ENCODE measurements at places on chromosomes 7 and 10.

DNA sequence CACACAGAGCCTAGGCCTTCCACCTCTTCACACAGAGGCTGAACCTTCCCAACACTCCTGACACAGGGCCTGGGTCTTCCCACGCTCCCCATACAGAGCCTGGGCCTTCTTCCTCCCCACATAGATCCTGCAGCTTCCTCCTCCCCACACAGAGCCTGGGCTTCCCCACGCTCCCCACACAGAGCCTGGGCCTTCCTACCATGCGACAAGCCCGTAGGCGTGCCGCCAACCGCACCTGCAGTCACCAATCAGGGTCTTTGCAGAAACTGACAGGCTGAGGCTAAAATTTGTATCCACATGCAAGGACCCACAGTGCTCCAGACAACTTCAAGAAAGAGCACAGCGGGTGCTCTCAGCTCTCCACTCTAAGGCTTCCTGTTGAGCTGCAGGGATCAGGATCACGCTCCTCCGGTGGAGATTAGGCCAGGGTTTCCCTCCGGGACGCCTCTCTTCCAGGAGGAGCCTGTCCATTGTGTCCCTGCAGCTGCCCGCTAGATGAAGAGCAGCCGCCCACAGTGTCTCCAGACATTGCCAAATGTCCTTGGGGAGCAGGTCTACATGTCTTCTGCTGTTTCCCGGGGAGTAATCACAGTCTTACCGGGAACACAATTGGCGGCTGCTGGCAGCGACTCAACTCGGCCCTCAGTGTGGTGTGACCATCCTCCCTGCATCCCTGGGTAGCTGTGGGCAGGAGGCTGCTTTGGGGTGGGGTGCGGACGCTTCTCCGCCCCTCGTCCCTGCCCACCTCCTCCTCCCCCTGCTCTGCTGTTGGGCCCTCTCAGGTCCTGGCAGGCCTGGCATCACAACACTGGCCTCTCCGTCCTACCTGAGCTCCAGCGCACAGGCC lies 9.7 kb downstream of the CFAP46 start:
- DNase-seq = no peak

DNA sequence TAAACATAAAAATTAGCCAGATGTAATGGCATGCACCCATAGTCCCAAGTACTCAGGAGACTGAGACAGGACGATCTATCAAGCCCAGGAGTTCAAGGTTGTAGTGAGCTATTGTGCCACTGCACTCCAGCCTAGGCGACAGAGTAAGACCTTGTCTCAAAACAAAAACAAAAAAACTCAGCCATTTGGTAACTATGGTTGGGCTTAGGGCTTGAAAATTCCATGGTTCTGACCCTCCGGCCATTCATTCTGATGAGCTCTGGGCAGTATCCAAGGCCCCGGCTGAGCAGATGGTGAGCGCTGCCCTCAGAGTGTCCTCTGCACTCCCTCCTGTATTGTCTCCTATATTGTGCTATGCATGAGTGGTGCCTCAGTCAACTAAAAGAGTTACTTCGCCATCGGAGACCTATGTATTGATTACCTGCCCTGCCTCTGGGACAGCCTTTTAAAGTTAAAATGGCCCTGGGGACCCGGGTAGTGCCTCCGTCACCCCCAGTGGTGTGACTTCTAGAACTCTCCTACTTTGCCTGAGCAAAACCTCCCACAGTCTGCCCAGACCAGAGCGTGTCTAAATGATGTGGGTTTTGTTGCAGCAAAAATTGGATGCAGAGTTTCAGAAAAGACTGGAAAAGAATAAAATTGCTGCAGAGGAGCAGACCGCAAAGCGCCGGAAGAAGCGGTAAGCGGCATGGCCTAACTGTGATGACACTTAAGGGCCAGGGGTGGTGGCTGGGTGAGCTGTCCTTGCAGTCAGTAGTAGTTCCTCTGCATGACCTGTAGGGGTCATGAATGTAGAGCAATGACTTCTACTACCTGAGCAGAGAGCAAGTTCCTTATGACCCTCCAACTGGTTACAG lies 8.1 kb downstream of the PRKRIP1 start:
- DNase-seq = no peak

GRCh38 chr10:26432938-26433337 lies 5.2 kb upstream of the APBB1IP start:
- no peak for DNase-seq

GRCh38 chr10:7351894-7352293 lies 58.9 kb downstream of the SFMBT2 start:
- DNase-seq = no peak

GRCh38 chr7:48251766-48252165 lies 80.5 kb downstream of the ABCA13 start:
- no peak for DNase-seq

GRCh38 chr7:139708541-139708940 lies 69.3 kb downstream of the HIPK2 start:
- DNase-seq = no peak

DNA sequence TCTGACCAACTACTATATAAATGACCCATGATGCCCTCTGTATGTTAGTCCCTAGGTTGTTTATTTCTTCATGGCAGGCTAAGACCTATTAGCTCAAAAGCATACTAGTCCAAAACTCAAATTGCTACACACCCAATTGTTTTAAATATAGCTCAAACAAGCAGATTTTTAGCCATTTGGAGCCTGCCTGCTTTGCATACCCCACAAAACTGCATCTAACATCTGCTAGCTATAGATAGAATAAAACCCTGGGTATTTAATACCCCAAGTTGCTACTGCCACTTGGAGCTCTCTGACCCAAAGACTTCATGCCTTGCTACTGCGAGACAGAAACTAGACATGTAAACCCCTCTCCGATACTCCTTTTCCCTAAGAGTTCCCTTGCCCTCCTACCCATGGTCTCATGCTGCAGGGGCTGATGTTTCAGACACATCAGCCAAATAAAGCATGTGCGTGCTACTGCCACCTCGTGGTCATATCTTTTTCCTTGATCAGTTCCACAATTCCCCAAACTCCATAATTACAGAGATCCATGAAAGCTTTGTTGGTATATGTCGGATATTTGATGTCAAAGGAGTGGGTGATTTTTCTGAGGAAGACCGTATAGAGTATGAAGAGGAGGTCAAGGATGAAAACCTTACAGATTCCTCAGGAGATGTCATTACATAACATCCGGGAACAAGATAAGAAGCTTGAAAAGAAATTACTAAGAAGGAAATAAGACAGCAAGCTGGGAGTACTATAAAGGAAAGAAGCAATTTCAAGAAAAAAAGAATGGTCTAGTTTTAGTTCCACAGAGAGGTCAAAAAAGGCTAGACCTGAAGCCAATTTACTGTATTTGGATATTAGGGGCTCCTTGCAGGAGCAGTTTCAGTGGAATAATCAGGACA lies 386.6 kb downstream of the SH2D4B start:
- DNase-seq = no peak

- no peak for DNase-seq
Observed at GRCh38 chr7:21113609-21114415, 314.1 kb upstream of the SP4 start.

DNA sequence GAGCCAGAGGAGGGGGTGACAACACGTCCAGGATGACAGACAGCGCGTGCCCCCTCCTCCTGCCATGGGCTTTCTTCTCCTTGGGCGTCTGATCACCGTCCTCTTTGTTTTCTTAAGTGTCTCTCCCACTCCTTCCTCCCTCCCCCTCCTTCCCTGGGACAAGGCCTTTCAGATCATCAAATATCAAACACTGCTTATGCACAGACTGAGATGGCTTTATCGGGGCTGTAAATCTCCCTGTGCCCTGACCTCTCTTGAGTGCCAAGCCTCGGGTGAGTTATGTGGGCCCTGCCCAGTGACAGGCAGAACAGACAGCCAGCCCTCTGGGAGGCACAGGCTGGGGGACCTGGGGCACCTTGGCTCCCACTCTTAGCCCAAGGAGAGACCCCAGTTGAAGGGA lies 116.4 kb downstream of the C10orf105 start:
- no peak for DNase-seq

DNA sequence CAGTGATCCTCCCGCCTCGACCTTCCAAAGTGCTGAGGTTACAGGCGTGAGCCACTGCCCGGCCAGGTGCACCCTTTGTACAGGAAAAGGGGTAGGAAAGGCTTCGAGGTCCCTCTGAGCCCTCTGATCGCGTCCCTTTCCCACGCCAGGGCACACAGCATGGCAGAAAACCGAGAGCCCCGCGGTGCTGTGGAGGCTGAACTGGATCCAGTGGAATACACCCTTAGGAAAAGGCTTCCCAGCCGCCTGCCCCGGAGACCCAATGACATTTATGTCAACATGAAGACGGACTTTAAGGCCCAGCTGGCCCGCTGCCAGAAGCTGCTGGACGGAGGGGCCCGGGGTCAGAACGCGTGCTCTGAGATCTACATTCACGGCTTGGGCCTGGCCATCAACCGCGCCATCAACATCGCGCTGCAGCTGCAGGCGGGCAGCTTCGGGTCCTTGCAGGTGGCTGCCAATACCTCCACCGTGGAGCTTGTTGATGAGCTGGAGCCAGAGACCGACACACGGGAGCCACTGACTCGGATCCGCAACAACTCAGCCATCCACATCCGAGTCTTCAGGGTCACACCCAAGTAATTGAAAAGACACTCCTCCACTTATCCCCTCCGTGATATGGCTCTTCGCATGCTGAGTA lies 871 bp downstream of the POP7 start:
- DNase-seq = no peak

- no peak for DNase-seq
Observed at GRCh38 chr10:119737823-119738222, 12.0 kb downstream of the INPP5F start.

DNA sequence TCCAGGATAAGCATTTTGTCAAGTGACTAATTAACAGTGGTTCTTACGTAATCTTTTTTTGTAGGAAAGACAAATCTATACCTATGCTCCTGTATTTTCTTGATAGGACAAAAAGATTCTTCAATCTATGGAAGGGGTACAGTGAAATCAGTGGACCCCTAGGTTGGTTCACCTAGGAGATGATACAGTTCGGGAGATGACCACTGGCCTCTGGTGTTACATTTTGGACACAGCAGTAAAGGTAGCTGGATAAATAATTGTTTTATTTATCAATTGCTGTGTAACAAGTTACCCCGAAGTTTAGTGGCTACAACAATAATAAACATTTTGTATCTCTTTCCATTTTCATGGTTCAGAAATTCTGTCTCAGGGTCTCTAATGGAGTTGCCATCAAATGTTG lies 288.2 kb upstream of the MAGI2 start:
- DNase-seq = no peak

- DNase-seq = no peak
Observed at GRCh38 chr7:29569648-29570047, 6.0 kb downstream of the PRR15 start.

DNA sequence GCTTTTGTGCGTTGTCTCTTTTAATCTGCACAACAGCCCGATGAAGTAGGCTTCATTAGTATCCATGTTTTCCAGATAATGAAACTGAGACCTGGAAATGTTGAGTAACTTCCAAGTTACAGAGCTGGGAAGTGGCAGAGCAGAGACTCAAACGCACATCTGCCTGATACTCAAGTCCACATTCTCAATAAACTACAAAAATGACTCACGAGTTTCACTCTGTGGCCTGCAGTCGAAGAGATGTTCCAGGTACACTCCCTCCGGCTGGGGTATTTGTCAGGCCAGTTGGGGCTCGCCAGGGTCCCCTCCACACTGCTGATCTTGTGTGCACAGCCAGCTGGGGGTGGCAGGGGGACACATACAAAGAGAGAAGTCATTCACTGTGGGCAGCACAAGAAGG lies 17.7 kb upstream of the OPALIN start:
- no peak for DNase-seq

DNA sequence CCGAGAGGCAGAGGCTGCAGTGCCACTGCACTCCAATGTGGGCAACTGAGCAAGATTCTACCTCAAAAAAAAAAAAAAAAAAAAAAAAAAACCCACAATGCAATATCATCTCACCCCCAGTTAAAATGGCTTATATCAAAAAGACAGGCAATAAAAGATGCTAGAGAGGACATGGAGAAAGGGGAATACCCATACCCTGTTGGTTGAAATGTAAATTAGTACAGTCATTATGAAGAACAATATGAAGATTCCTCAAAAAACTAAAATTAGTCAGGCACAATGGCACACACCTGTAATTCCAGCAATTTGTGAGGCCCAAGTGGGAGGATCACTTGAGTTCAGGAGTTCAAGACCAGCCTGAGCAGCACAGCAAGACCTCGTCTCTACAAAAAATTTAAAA lies 25.7 kb downstream of the ABI1 start:
- no peak for DNase-seq

GRCh38 chr10:91514787-91515186 lies 104.6 kb downstream of the HECTD2 start:
- DNase-seq = no peak

- no peak for DNase-seq
Observed at GRCh38 chr7:41316410-41316809, 386.5 kb downstream of the INHBA start.

DNA sequence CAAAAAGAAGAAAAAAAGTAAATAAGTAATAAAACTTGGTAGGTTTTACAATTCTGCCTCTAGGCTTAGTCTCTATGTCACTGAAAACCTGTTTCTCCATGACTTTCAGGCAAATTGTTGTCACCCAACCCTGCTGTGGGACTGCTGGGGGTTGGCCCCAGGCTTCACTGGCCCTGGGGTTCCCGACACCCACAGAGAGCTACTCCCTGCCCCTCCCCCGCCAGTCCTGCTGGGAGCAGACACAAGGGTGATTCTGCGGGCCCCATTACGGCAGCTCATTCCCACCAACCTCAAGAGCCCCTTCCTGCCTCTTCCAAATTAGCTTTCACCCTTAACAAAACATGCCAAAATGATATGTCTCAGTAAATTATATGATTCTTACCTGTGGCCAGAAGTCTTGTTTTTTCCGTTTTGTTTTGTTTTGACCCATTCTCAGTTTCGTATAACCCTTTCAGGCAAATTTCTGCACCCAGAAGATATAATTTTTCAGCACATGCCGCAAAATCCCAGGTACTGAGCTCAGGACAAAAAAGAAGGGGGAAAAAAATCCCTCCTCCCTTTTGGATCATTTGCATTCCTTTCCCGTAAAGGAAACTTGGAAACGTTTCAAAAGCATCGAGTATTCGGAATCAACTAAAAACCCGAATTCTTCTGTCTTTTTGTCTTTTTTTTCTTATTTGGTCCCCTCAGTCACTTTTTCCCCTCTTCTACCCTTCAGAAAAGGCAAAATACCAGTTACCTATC lies 27.8 kb downstream of the CHST15 start:
- DNase-seq = no peak

DNA sequence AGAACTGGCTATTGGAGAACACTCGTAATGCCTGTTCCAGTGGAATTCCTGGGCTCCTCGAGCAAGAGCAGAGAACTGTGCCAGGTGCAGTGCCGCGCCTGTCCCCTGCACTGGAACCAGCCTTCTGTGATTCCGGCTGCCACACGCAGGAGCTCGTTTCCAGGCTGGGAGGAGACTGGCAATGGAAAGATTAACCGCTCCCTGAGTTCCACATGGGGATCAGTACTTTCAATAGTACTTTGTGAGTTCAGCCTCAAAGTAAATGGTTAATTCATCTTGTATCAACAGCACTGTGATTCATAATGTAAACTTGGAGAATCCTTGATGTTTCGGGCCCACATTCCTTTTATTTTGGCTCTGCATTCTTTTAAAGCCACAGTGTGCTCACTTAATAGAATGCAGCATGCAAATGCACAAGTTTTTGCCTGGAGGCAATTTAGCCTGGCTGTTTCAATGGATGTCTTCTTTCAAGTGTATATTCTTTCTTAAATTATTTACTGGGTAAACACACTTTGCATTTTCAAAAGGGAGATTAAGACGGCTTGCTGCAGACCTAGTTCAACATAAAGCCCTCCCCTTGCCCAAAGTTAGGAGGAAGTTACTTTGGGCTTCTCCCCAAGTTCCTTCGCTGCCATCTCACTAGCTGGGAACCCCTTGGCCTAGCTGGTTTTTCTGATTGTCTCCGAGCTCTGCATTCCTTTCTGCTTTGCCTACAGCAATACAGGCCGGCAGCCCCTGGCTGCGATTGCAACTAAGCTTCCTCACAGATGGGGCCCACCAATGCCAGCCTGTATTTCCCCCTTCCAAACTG lies 138.1 kb upstream of the TCF7L2 start:
- DNase-seq = no peak

Data from activated T-helper 1 cell treated with anti-CD3 and anti-CD28 coated beads, Interleukin-2, amount 50 U/mL, for 16 hours (primary cell).